ENCODE measurements at places on chromosomes 1 and 21.

- DNase-seq = no peak
These were observed 59.2 kb downstream of the LRRN2 start for GRCh38 chr1:204626381-204626780.

- peak; percentile 65 for DNase-seq
These were observed 105.5 kb downstream of the HLCS start for GRCh38 chr21:36860736-36861594.

GRCh38 chr21:37164742-37165141 is 91.7 kb downstream of the TTC3 start:
- DNase-seq = no peak

GRCh38 chr1:46303872-46304326 is 401 bp downstream of the UQCRH start:
- peak; percentile 18 for DNase-seq

DNA sequence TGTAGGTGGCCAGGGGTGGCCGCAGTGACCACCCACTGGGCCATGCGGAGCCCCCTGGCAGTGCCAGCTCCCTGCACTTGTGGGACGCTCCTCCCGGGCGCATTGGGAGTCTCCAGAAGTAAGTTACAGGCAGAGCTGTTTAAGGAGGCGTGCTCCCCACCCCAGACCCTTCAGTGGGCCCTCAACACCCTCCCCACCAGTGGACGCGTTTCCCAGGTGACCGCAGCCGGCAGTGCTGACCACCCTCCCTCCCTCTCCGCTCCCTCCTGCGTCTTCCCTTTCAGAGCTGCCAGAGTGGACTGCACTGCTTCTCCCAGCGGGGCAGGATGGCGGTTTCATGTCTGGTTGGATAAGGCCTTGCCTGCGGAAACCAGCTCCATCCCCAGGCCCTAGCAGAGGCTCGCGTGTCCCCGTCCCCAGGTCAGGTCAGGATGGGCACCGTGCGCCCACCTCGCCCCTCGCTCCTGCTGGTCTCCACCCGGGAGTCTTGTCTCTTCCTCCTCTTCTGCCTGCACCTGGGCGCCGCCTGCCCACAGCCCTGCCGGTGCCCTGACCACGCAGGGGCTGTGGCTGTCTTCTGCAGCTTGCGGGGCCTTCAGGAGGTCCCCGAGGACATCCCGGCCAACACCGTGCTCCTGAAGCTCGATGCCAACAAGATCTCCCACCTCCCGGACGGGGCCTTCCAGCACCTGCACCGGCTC is 1.1 kb downstream of the LRRC3 start:
- no peak for DNase-seq

DNA sequence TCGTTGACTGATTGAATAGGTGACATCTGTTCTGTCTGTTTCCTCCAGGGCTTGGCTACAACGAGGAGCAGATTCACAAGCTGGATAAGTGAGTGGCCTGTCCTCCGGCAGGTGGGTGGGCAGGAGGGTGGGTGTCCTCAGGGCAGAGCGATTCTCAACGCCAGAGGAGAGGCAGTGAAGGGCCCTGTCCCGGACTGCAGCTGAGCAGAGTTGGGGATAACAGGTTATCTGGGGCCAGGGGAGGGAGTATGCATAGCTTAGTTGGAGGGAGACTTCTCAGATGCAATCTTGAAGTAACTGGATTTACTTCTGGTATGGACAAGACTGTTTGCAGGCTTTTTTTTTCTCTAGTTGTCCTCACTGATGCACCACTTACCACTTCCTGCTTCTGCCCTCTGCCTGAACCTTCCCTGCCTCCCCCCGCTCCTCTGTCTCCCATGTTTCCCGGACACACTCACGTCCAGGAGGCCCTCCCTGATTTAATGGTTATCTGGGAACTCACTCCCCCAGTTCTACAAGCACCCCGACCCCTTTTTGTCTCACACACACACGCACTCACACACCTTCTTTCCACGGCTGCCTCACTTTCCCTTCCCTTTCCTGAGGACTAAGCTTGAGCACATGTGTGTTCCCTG is 16.4 kb upstream of the RASSF5 start:
- no peak for DNase-seq

- DNase-seq = no peak
These were observed 1.7 kb downstream of the PTPRU start for GRCh38 chr1:29237852-29238619.

DNA sequence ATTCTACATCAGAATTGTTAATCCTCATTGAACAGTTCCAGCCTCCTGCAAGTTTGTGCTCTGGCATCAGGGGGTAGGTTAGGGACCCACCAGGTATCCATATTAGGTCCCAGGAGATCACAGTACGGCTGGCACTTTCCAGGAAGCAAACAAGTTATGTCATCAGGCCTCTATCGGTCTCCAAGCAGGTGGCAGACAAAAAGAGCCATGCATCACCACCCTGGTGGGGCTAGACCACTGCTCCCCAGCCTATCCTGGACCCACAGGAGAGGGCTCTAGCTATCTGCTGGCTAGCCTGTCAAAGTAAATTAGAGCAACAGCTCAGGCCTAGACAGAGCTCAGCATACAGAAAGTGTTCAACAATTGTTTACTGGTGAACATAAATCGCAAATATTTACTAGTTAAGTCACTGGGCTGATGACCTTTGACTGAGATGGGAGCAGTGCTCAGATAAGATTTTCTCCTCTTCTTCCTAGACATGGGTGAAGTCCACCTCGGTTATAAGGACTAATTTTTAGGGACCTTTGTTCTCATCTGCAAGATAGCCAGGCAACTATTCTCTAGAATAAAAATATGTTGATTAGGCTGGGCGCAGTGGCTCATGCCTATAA is 6.4 kb downstream of the NUAK2 start:
- DNase-seq = no peak

DNA sequence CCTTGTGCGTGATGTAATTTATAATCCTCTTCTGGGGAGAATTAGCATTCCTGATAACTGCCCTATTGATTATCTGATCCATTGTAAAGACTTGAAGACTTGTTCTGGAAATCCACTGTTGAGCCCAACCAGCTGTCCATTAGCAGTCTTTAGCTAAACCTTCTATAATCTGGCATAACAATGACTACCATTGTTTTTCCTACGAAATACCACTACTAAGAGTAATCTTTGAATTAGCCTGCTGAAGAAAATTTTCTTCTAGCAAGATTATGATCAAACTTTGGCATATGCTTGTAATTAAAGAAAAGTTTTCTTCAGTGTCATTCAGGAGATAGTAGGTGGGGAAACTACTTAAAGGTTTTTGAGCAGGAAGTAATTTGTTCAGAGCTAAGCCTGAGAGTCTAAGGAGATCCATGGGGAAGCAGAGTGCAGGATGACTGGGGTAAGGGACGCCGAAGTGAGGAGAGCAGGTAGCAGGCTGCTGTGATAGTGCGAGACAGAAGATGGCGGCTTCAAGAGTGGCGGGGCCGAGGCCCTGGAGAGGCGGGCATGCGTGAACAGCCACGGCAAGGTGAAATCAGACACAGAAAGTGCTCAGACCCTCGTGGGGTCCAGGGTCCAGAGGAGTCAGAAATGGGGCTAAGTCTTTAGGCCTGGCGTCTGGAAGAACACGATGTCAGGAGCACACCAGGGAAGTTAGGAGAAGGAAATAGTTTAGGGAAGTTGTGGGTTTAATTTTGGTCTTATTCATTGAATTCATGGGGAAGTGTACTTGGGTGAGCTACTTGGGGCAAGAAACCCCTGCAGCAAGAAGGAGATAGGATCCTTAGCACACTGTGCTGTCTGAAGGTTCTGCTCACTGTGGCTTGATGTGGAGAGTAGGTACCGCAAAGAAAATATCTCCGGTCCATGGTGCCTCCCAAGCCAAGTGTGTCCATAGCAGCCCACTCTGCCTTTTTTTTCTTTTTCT is 112.6 kb upstream of the ADAR start:
- no peak for DNase-seq

DNA sequence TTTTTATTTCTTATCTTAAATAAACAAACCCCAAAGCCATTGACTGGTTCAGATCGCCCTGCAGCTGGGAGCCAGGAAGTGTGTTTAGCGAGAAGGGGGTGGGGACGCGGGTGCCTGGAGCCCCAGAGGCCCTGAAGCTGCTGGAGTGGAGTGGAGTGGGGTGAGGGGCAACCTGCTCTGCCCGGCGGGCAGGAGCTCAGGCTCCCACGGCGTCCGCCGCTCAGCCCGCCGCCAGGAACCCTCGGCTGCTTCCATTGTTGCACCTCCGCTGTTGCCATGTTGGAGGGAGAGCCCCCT is 673 bp downstream of the PIK3C2B start:
- DNase-seq = peak; percentile 60

GRCh38 chr1:41738475-41738874 is 180.2 kb downstream of the HIVEP3 start:
- no peak for DNase-seq

GRCh38 chr1:81681601-81682266 is 119.0 kb upstream of the ADGRL2 start:
- no peak for DNase-seq

DNA sequence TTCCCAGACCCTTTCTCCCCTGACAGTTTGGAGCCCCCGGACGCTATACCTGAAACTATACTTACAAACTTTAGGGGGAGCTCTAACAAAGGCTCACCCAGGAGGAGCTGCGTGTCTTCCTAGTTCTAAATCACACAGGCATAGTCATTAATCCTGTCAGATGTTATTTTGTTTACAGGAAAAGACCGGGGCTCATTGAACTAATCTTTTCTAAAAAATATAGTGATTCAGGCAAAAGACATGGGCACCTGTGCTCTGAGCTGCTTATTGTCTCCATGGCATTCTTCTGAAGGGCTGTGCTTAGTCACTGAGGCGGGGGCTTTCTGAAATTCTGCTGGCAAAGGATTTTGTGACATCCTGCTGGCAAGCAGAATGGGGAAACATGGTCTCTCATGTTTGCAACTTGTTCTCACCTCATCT is 1577.0 kb downstream of the NCAM2 start:
- peak; percentile 17 for DNase-seq

- no peak for DNase-seq
These were observed 167.4 kb downstream of the TNFSF18 start for GRCh38 chr1:172883387-172883791.

DNA sequence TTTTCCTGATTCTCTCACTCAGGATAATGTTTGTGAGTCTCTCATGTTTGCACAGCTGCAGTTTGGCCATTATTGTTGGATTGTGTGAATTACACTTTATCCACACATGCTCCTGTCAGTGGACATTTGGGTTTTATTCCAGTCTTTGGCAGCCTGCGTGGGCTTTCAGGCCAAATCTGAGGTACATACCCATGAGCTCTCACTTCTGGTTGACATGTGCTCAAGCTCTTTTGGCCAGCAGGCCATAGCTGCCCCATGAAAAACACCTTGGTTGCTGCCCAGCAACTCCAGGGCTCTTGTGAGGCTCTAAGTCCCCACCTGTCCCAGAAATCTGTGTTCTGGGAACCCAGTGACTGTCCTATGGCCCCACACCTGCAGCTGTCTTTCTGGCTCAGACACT is 124.5 kb upstream of the GALNT2 start:
- no peak for DNase-seq
